ENCODE measurements at places on chromosomes 1 and 21. TPM values are rescaled to one million over a fixed set of nuclear protein-coding genes. Genes with fewer than 3 reads are reported as not detected.
A peak's percentile ranks its signal among the peaks of the same experiment; 100 is the strongest.

- no peaks in the 10 kb centered on the region for H3K27me3 ChIP-seq
- H3K36me3 ChIP-seq = no peaks in the 10 kb centered on the region
- H3K27ac ChIP-seq = peak overlapping the region; percentile 40
- peak; percentile 60 for DNase-seq
- no peak overlapping the region for H3K4me3 ChIP-seq
Measured at GRCh38 chr1:39195166-39196111, 9.1 kb upstream of the MACF1 start.

- H3K36me3 ChIP-seq = 0 out of 2 replicates have a peak, but pooled peaks cover 4% of the 10 kb centered on the region
- H3K27me3 ChIP-seq = no peaks in the 10 kb centered on the region
- peaks cover 17% of the 10 kb centered on the region for H3K4me1 ChIP-seq
- DNase-seq = no peak
- H3K4me3 ChIP-seq = peak overlapping the region; percentile 88
Measured at GRCh38 chr1:39954324-39954869, 548 bp upstream of the MFSD2A start.

DNA sequence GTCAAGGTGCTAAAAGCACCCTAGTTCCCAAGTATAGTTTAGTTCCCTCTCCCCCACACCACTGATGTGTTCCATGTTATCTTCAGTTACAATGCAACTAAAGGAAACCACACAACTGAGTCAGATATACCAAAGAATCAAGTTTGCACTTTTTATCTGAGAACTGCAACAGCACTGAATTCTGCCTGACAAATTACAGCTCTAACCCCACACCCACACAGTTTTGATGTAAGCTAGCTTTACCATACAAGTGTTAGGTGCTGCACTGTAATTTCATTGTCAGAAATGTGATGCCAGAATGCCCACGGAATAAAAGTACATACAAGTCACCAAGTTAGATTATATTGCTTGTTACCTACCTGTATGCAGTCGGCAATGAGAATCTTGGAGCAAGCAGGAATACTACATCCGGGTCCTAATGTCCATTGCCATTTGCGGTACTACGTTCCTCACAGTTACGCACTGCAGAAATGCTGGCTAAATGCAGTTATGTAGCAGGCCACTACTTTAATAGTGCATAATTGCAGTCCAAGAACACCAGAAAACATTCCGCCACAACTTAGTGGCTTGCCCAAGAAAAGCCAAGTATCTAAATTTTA is 12.1 kb downstream of the SFPQ start:
- no peak overlapping the region for H3K4me3 ChIP-seq
- no peak overlapping the region for H3K27ac ChIP-seq
- H3K27me3 ChIP-seq = no peaks in the 10 kb centered on the region
- no peaks in the 10 kb centered on the region for H3K4me1 ChIP-seq
- H3K36me3 ChIP-seq = peaks cover 97% of the 10 kb centered on the region

DNA sequence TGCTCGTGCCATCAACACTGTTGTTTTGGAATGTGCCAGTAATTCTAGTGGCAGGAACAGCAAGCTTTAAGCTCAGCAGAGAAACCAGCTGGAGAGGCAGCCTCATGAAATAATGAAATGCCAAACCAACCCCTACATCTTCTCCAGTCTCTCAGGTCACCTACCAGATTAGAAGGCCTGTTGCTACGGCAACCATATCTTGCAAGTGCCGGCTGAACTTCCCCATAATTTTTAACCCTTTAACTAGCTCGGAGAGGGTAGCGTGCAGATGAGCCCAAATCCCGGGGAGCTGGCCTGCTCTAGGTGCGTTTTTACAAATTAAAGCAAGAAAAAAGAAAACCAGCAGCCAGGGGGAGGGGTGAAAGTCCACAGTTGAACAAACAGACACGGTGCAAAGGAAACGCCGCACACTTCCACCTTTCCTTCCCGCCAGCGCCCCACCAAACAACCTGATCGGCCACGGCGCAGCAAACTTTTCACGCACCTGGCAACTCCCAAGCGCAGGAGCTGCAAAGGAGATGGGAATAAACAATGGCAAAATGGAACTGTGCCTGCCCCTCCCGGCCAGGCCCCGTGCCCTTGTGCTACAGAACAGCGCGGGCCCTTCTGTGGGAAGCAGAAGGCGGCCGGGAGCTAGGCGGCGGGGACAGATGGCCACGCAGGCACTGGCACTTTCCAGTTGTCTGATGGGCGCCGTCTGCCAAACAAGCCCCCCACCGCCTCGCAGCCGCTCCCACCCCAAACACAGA is 50.1 kb downstream of the SSBP3 start:
- H3K4me3 ChIP-seq = no peak overlapping the region
- no peak for DNase-seq
- H3K27ac ChIP-seq = no peak overlapping the region
- H3K27me3 ChIP-seq = no peaks in the 10 kb centered on the region
- no peaks in the 10 kb centered on the region for H3K36me3 ChIP-seq

GRCh38 chr1:85330214-85330631 is 53.8 kb upstream of the BCL10 start:
- peak overlapping the region; percentile 90 for H3K27ac ChIP-seq
- peaks cover 59% of the 10 kb centered on the region for H3K4me1 ChIP-seq
- H3K27me3 ChIP-seq = no peaks in the 10 kb centered on the region
- no peak overlapping the region for H3K4me3 ChIP-seq
- DNase-seq = peak; percentile 74

GRCh38 chr1:12722626-12723025 is 6.7 kb downstream of the AADACL3 start:
- H3K4me3 ChIP-seq = no peak overlapping the region
- H3K4me1 ChIP-seq = no peaks in the 10 kb centered on the region
- H3K36me3 ChIP-seq = no peaks in the 10 kb centered on the region
- H3K27me3 ChIP-seq = peaks cover 33% of the 10 kb centered on the region
- no peak overlapping the region for H3K27ac ChIP-seq

DNA sequence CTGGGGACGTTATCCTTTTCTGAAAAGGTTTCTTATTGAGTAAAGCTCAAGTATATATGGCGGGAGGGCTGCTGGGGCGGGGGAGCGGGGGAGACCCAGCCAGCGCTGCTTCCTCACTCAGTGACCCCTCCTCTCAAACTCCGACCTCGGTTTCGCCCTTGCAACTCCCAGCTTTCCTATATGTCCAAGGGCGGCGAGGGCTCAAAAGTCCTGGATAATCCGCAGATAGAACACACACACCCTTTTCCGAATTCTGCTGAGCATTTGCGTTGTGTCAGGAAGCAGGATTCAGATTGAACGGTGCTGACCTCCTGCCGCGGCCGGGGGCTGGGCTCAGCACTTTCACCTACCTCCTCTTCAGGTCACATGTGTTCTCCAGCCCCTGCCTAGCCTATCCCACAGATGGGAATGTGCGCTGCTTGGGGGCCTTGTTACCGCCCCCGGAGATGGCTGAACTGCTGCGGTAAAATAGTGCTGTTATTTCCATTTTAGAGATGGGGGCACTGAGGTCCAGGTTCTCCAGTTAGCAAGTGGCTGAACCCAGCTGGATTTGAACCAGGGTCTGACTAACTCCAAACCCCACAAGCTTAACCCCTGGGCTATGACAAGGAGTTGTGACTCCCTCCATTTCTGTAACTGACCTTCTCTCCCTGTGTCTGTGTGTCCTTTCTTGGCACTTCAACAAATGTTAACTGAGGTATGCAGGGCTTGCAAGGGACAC is 795 bp upstream of the AHDC1 start:
- no peaks in the 10 kb centered on the region for H3K27me3 ChIP-seq
- H3K4me3 ChIP-seq = peak overlapping the region; percentile 88
- no peak for DNase-seq
- peaks cover 31% of the 10 kb centered on the region for H3K4me1 ChIP-seq
- no peaks in the 10 kb centered on the region for H3K36me3 ChIP-seq

DNA sequence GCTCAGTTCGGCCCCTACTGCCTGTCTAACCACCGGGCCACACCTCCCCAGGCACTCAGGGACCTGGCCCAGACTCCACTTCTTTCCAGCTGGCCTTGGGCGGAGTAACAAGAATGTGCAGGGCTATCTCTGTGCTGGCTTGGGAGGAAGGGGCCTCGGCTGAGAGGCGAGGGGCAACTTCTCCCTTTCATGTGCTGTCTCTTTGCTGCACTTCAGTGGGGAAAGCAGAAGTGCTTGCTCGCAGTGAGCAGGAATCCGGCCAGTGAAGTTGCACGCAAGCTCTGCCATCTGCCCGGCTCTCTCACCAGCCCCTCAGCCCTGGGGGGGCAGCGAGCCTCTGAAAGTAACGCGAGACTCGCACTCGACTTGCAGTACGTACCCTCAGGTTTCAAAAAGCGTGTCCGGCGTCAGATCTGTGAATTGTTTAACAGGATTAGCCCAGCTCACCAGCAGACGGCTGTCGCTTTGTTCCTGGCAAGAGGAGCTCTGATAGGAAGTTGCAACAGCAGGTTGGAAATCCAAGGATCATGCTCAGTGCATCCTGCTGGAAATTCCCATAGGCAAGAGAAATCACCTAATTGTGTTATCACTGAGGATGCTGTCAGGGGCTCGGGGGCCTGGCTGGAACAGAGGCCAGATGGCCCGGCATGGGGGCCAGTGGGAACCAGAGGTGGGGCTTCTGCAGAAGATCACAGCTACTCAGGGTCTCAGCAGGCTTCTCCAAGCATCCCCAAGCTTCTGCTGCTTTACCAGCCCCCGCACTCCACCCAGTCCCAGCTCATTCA is 221.1 kb downstream of the NPHP4 start:
- no peak overlapping the region for H3K4me3 ChIP-seq
- no peaks in the 10 kb centered on the region for H3K4me1 ChIP-seq
- no peak overlapping the region for H3K27ac ChIP-seq

DNA sequence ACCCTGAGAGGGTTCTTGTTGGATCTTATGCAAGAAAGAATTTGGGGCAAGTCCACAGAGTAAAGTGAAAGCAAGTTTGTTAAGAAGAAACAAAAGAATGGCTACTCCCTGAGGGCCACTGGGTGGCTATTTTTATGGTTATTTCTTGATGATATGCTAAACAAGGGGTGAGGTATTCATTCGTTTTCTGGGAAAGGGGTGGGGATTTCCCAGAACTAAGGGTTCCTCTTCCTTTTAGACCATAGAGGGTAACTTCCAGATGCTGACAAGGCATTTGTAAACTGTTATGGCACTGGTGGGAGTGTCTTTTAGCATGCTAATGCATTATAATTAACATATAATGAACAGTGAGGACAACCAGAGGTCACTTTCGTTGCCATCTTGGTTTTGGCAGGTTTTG is 18.2 kb upstream of the IFI6 start:
- no peak for DNase-seq
- no peak overlapping the region for H3K27ac ChIP-seq
- peaks cover 37% of the 10 kb centered on the region for H3K27me3 ChIP-seq
- no peaks in the 10 kb centered on the region for H3K4me1 ChIP-seq
- no peaks in the 10 kb centered on the region for H3K36me3 ChIP-seq

- no peaks in the 10 kb centered on the region for H3K27me3 ChIP-seq
- no peak overlapping the region for H3K27ac ChIP-seq
- H3K36me3 ChIP-seq = no peaks in the 10 kb centered on the region
- H3K4me1 ChIP-seq = peaks cover 10% of the 10 kb centered on the region
Measured at GRCh38 chr21:37670883-37671282, 245.4 kb downstream of the KCNJ6 start.

DNA sequence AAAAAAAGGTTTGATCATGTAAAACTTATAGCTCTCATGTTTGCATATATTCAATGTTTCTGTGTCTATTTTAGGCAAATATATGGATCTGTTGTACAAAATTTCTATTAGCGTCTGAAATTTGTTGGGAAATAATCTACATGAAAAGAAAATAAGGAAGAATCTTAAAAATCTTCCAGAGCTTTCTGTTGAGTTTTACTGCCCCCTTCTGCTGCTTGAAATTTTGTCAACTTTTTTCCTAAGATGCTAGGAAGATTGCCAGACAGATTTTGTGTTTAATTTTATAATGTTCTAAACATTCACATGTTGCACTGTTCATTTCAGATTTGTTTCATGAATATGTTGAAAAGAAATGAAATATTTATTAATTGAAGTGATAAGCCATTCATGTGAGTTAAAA is 2.5 kb upstream of the PTGS2 start:
- DNase-seq = peak; percentile 30
- H3K4me1 ChIP-seq = no peaks in the 10 kb centered on the region
- H3K27ac ChIP-seq = no peak overlapping the region
- no peaks in the 10 kb centered on the region for H3K27me3 ChIP-seq

DNA sequence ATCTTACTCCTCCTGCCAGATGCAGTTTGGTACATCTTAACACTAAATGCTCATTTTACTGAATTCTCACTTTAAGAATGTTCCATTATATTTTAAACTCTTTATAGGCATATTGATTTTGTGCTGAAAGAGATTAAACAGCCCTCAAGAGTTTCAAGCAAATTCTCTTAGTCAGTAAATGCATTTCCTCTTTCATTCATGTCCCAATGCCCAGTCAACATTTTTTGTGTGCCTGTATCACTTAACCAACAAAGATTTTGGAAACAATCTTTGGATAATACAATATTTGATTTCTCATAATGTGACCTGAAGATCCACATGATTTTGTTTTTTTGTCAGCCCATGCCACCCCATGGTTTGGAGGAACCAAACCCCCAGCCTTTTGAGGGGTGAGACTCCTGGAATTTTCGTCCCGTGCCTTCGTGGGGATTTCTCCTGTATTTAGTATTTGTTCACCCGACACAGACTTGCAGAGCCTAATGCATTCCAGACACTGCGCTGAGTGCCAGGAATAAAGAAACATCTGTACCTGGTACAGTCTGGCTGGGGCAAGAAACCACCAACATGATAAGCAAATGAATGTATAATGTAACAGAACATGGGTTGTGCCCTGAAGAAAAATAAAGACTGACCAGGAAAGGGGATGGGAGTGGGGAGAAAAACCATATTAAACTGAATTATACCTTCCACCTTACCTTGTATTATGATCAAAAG is 47.1 kb upstream of the ETS2 start:
- no peak overlapping the region for H3K27ac ChIP-seq
- DNase-seq = no peak
- no peak overlapping the region for H3K4me3 ChIP-seq
- H3K36me3 ChIP-seq = no peaks in the 10 kb centered on the region

- H3K4me1 ChIP-seq = no peaks in the 10 kb centered on the region
- no peaks in the 10 kb centered on the region for H3K27me3 ChIP-seq
- H3K27ac ChIP-seq = peak overlapping the region; percentile 7
- H3K36me3 ChIP-seq = no peaks in the 10 kb centered on the region
- no peak overlapping the region for H3K4me3 ChIP-seq
Measured at GRCh38 chr21:27423038-27423437, 456.1 kb upstream of the ADAMTS5 start.

DNA sequence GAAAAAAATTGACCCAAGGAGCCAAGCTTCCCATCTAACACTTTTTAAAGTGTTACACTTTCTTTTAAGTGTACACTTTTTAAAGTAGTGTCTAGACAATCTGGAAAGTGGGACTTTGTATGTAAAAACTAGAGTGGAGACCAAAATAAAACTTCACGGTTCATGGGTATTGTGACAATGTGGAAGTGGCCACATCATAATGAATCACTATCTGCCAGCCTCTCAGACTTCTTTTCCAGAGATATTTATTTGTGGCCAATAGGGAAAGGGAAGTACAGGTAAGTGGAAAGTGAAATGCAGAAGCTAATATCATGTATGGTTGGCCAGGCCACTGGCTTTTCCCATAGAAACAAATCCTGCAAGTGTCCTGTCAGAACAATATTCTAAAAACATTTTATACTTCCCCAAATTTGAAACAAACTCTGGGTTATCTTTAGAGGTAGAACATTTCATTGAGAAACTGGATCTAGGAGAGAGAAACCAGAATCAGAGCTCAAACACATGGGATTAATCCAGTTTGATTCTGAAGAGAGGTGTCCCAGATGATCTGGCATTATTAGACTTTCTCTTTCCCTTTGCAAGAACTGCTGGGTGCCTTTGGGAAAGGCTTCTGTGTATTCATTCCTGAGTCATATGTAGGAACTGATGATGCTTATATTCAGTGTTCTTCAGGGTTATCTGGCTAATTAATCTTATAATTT is 2.0 kb downstream of the TNFSF18 start:
- H3K27ac ChIP-seq = peak overlapping the region; percentile 51
- no peaks in the 10 kb centered on the region for H3K27me3 ChIP-seq
- no peaks in the 10 kb centered on the region for H3K36me3 ChIP-seq
- no peak overlapping the region for H3K4me3 ChIP-seq
- peak; percentile 98 for DNase-seq

Gene TMEM269
- total RNA-seq = not detected

Gene WNT3A
- total RNA-seq = 1.5 TPM

Gene FMN2
- 4.6 TPM for total RNA-seq

Gene LIPI
- not detected for total RNA-seq

Gene VASH2
- 4.7 TPM for total RNA-seq

Data from PC-3 (cell line).